ENCODE measurements at places on chromosomes 4 and X. TPM values are rescaled to one million over a fixed set of nuclear protein-coding genes. Genes with fewer than 3 reads are reported as not detected.

Gene ERAS
- total RNA-seq: not detected

Gene FDCSP
- total RNA-seq: not detected

Gene SYTL4
- total RNA-seq: 3.1 TPM

Gene GPR82
- not detected for total RNA-seq

Gene PRKG2
- total RNA-seq: 4.3 TPM

Gene FAM9C
- total RNA-seq: not detected

Gene WDR17
- 0.26 TPM for total RNA-seq

Gene FGF5
- total RNA-seq: 0.12 TPM

Gene PAGE2
- not detected for total RNA-seq

Gene JCHAIN
- total RNA-seq: 0.35 TPM

Gene SATL1
- not detected for total RNA-seq

Gene TFDP3
- total RNA-seq: not detected

Gene ADGRG4
- total RNA-seq: not detected

Gene MAGEA6
- total RNA-seq: not detected

Gene MORF4L2
- total RNA-seq: 390 TPM

Gene MMRN1
- total RNA-seq: 0.58 TPM

Gene HSFX1
- 0.60 TPM for total RNA-seq

Gene TREX2
- 6.0 TPM for total RNA-seq

Gene RBM3
- 174 TPM for total RNA-seq

Gene CT47A1
- total RNA-seq: not detected

Gene EMCN
- total RNA-seq: not detected

Gene REELD1
- not detected for total RNA-seq

Gene RNF128
- not detected for total RNA-seq

Gene RAB41
- total RNA-seq: not detected

Gene NUDT10
- total RNA-seq: 3.0 TPM

Gene PWWP3B
- 11.7 TPM for total RNA-seq

Gene GLRA3
- total RNA-seq: not detected

Gene SYN1
- total RNA-seq: 0.34 TPM

Gene MSX1
- total RNA-seq: 5.7 TPM

Gene REPS2
- 0.94 TPM for total RNA-seq

Gene SPARCL1
- total RNA-seq: 7.5 TPM

Gene GABRB1
- not detected for total RNA-seq

Gene MND1
- 1.9 TPM for total RNA-seq

Gene SUPT20HL2
- total RNA-seq: not detected

Gene ADD1
- total RNA-seq: 164 TPM

Gene APBB2
- total RNA-seq: 90.8 TPM

Gene MAGEB1
- not detected for total RNA-seq

Gene CT45A3
- not detected for total RNA-seq

Gene DUSP9
- not detected for total RNA-seq

Gene RIBC1
- total RNA-seq: 0.17 TPM

Gene ITM2A
- 5.9 TPM for total RNA-seq

Gene FAM47A
- total RNA-seq: not detected

Gene DCAF8L2
- total RNA-seq: not detected

Measured in pericardium fibroblast (primary cell).